ENCODE measurements at places on chromosomes 13 and 19.

- no peak for DNase-seq
Observed at GRCh38 chr19:48711106-48711662, 8.3 kb downstream of the MAMSTR start.

DNA sequence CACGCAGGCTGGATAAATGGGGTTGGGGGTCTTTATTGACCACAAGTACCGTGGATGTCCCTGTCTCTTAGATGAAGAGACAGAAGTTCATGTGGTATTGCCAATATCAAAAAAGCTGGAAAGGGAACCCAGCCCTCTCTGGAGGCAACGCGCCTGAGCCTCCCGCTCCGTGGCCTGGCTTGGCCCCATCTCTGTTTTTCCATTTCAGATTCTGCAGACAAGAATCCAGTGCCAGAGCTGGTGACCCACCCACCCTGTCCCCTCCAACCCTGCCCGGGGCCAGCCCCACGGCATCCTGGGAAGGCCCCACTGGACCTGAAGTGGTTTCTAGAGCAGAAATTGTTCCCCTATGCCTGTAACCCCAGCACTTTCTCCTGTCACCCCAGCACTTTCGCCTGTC, 57.7 kb downstream of the PTPRS start:
- no peak for DNase-seq

GRCh38 chr13:92827503-92827902, 399.1 kb upstream of the GPC6 start:
- no peak for DNase-seq

GRCh38 chr13:66933994-66934393, 296.1 kb downstream of the PCDH9 start:
- DNase-seq = no peak

DNA sequence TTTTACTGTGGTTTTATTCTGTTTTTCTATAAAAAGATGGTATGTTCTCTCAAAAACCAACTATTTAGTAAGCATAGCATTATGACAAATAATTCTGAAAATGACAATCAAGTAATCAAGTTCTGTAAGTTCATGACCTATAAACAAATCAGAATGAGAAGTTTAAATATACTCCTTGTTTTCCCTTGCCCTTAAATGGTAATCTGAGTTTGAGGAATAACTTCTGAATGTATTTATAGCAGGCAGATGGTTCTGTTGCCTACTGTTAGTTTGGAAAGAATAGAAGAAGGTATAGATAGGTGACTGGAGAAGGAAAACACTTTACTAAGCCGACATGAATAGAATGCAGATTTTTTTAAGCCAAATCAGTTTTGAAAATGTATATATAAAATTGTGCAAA, 63.9 kb downstream of the POSTN start:
- DNase-seq = no peak

DNA sequence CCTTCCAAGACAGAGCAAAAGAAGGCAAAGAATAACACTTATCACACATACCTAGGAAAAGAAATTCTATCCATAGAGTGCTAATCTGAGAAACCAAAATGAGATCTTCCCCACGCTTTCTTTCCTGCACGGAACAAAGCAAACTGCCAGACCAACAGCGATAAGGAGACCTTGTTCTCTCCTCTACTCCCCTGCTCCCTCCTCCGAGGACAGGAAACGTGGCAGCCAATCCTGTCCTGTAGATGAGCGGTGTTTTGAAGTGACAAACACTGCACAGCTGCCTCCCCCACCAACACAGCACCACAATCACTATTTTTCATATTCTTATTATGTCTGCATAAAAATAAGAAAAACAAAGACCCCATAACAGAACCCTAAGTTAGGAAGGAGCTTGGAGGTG, 113.9 kb upstream of the IRS2 start:
- no peak for DNase-seq

GRCh38 chr19:58379246-58379645, 1.6 kb downstream of the ZNF837 start:
- DNase-seq = no peak

GRCh38 chr19:47499371-47499770, 15.4 kb upstream of the KPTN start:
- DNase-seq = no peak

DNA sequence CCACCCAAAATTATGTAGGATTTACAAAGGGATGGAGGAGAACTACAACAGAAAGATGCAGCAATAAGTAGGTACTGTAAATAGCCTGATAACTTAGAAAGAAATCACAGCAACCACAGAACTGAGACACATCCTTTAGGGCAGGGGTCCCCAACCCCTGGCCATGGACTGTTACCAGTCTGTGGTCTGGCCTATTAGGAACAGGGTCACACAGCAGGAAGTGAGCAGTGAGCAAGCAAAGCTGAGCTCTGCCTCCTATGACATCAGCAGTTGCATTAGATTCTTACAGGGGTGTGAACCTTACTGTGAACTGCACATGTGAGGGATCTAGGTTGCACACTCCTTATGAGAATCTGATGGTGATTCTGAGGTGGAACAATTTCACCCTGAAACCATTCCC, 997.6 kb downstream of the DIAPH3 start:
- DNase-seq = no peak

GRCh38 chr19:13718733-13719132, 45.6 kb upstream of the MRI1 start:
- DNase-seq = no peak

DNA sequence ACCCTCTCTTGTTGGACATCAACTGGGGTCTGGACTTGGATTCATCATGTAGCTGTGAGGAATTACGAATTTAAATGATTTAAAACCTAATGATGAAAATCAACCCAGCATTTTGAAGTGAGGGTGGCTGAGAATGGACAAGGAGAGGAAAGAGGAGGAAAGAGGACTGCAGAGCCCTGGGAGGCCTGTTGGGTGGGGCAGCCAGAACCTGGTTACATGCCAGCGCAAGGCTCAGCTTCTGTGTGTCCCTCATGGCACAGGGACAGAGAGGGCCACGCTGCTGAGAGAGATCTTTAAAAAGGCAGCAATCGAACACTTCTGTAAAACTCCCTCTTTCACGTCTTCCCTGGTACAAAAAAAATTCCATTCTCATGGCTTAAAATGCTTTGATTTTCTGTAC, 292.7 kb downstream of the MYO16 start:
- DNase-seq = no peak

Data from stimulated activated CD4-positive, alpha-beta T cell treated with anti-CD3 and anti-CD28 coated beads, Interleukin-12 subunit alpha, Interleukin-12 subunit beta, amount 100 ng/mL, for 48 hours (primary cell).